Hindlimb muscle (tissue), 1 donor: ENCODE measurements at places on chromosomes 1 and 21. TPM values are rescaled to one million over a fixed set of nuclear protein-coding genes. Genes with fewer than 3 reads are reported as not detected.

Gene KIFAP3
- polyA plus RNA-seq = 39.9 TPM

Gene HRNR
- polyA plus RNA-seq = 0.09 TPM

Gene COL9A2
- polyA plus RNA-seq = 1.2 TPM

Gene CD1E
- 0.32 TPM for polyA plus RNA-seq

Gene PCBP3
- polyA plus RNA-seq = 0.81 TPM

Gene POLR3GL
- 40.6 TPM for polyA plus RNA-seq

Gene CLCNKB
- polyA plus RNA-seq = not detected
